Activated naive CD8-positive, alpha-beta T cell treated with anti-CD3 and anti-CD28 coated beads for 36 hours (primary cell): ENCODE measurements at places on chromosomes 7 and 10. TPM values are rescaled to one million over a fixed set of nuclear protein-coding genes. Genes with fewer than 3 reads are reported as not detected.
A peak's percentile ranks its signal among the peaks of the same experiment; 100 is the strongest.

DNA sequence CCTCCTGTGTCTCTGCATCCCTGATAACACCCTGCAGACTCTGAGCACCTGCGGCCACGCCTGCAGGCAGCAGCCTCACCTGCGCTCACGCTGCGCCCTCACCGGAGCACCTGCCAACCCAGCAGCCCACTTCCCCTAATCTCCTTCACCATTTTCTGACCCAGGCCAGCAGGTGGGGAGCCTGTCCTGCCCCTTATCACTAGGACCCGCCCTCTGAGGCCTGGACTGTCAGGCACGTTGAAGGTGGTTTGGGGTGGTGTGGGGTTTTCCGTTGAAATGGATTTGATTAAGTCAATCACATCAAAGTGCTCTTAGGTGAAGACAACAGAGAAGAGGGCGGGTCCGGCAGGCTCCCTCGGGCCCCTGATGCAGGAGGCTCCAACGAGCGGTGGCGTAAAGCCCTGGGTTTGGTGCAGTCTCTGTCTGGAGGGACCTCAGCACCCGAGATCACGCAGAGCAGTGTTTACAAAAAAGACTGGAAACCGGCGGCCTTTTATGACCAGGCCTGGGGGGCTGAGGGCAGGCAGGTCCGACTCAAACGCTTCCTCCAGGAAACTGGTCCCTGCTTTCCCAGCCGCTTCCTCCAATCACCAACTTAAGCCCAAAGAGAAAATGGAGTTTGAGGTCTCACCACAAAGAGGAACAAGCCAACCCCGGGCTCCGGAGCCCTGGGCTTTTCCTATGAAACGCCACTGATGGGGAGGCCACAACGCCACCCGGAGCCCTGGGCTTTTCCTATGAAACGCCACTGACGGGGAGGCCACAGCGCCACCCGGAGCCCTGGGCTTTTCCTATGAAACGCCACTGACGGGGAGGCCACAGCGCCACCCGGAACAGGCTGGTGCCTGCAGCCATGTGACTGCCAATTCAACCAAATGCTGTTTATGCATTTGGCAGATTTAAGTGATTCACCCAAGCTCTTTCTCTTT is 45.5 kb downstream of the DPYSL4 start:
- no peaks in the 10 kb centered on the region for H3K27me3 ChIP-seq
- peak overlapping the region; percentile 37 for H3K4me3 ChIP-seq
- H3K4me1 ChIP-seq, result peaks cover 28% of the 10 kb centered on the region
- no peaks in the 10 kb centered on the region for H3K36me3 ChIP-seq
- H3K27ac ChIP-seq, result peak overlapping the region; percentile 74
- DNase-seq, result peak; percentile 46

TRPV5 gene
- total RNA-seq, result not detected

FOXI2 gene
- total RNA-seq, result not detected

NEUROG3 gene
- total RNA-seq, result 0.20 TPM

DNA sequence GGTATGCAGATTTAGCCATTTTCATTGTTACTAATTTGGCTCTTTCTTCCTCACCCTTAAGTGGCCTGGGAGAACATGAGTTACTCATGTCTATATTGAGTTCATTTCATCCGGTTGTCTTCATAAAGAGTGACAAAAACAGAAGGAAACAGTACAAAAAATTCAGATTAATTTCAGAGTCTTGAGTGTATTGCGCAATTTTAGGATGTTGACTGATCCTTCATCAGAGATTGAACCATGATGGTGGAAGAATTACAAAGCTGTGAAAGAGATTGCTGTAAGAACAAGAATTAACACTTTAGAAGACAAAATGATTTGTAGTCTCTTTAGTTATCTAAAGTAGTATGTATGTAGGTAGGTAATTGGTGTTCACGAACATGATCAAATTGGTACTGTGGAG is 194.0 kb upstream of the PPP1R3A start:
- H3K4me1 ChIP-seq, result no peaks in the 10 kb centered on the region
- no peaks in the 10 kb centered on the region for H3K36me3 ChIP-seq
- no peak overlapping the region for H3K4me3 ChIP-seq
- no peak for DNase-seq

DNA sequence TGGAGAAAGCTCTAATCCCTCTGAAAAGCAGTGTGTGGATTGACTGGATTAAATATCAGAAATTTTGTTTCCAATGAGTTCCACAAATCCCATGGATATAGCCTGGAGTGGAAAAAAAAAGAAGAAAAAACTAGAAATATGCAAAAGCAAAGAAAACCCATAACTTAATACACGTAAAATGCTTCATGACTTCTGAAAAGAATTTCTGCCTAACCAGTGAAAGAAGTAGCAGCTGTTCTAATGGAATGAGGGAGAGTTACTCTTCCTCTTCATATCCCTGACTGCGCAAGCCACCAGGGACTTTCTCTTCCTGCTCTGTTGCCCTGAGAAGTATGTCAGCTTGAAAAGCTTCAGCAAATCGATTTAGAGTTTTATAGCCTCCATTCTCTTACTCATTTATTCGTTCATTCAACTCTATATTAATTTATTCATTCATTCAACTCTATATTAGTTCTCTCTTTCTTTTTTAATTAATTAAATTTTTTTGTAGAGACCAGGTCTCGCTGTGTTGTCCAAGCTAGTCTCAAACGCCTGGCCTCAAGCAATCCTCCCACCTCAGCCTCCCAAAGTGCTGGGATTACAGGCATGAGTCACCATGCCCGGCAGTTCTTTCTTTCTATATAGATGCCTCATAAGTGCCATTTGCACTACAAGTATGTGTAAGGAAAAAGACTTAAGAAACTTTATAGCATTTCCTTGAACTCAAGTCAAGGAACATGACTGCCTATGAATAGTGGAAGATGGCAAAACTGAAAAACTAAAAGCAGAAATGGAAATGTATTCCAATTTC is 447.3 kb upstream of the NRP1 start:
- no peak overlapping the region for H3K27ac ChIP-seq
- DNase-seq, result no peak
- H3K36me3 ChIP-seq, result no peaks in the 10 kb centered on the region
- H3K4me3 ChIP-seq, result no peak overlapping the region
- no peaks in the 10 kb centered on the region for H3K4me1 ChIP-seq
- H3K27me3 ChIP-seq, result no peaks in the 10 kb centered on the region

MLXIPL gene
- total RNA-seq, result not detected

GRCh38 chr7:115009139-115009538 is 87.2 kb downstream of the MDFIC start:
- H3K27me3 ChIP-seq, result no peaks in the 10 kb centered on the region
- peak overlapping the region; percentile 86 for H3K27ac ChIP-seq
- H3K4me3 ChIP-seq, result peak overlapping the region; percentile 27
- peaks cover 44% of the 10 kb centered on the region for H3K4me1 ChIP-seq
- DNase-seq, result no peak
